Hypothalamus (tissue), 51 donors: ENCODE measurements at places on chromosomes 3 and 15.

GRCh38 chr3:197901626-197902025 is 48.4 kb upstream of the RPL35A start:
- no peak for DNase-seq

DNA sequence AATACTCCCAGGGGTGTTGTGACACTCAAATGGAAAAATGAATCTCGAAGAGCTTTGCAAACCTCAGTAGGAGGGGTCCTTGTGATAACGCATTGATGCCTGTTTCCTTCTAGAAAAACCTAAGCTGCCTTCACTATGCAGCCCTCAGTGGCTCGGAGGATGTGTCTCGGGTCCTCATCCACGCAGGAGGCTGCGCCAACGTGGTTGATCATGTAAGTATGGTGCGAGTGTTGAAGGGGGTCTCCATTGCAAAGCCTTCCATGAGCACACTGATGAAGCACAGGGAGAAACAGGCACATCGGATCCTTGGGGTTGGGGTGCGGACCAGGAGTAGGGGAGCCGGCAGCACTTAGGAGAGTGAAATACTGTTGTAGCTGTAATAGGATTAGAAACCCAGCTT is 22.3 kb downstream of the ANKDD1A start:
- DNase-seq = no peak

DNA sequence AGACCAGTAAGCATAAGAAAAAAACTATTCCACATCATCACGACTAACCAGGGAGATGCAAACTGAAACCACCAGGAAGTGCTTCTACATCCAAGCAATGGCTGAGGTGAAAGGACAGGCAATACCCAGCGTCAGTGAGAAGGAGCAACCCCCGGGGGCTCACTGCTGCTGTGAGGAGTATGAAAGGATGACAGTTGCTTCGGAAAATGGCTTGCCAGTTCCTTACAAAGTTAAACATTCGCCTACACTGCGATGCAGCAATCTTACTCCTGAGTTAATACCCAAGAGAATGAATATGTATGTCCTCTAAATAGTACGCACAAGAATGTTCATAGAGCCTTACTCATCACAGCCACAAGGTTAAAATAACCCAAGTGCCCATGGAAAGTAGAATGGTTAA is 13.3 kb upstream of the PLXNA1 start:
- DNase-seq = no peak

GRCh38 chr3:24396338-24396737 is 98.3 kb downstream of the THRB start:
- no peak for DNase-seq

DNA sequence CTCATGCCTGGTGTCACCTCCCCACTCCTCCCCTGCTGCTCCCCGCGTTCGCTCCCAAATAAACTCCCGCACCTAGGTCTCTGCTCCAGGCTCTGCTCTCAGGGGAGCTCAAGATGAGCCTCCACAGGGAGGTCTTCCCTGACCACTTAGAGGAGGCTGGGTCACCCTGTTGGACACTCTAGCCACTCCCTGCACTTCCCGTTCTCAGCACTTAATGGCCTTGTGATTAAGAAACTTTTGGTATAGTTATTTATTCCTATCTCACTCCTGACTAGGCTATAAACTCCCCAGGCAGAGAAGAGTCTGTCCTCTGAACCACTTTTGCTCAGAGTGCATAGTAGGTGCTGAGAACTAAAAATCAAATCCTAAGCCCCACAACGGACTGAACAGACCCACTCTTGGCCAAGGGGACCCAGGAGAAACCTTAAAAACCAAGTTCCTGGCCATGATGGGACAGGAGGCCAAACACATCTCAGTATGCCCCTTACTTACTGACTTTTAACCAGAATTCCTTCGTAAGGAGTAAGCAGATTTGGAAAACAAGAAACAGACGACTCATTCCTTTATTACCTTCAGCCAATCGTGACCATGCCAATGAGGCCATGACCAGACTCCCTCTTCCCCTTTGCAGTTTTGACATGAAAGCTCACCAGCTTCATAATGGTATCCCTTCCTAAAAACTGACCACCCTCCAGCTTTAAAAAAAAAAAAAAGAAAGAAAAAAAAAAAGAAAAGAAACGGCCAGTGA is 69.0 kb upstream of the HRH1 start:
- DNase-seq = no peak

GRCh38 chr3:190537146-190537545 is 23.3 kb downstream of the IL1RAP start:
- DNase-seq = no peak

DNA sequence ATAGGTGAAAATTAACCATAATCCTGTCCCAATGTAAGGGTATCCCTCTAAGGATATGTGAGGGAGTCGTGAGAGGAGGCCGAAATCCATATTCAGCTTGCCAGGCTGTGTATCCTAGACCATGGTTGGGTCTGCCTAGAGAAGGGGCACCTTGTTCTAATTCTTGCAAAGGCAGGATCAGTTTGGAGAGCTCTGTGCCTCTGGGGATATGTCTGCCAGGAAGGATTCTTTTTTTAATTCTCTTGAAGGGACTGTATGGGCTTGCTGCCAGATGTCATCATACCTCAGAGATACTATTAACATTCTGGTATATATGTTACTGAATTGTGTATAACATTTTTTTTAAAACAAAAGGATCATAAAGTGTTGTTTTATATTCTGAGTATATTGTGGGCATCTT is 2.4 kb downstream of the ATP1B3 start:
- DNase-seq = no peak

DNA sequence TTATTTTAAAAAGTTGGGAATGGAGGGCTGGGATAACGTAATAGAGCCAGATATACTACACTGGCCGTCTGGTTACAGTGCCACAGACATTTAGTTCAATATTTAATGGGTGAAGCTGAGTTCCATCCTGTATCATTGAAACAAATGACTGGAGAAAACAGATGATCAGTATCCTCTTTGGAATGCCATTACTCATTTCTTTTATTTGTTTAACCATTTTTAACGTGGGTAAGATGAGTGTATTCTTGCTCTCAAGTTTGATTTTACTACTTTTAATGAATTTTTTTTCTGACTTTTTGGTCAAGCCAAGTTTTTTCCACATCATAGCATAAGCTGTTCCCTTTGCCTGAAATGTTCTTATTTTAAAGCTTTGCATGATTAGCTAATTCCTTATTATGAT is 53.9 kb upstream of the GRM7 start:
- DNase-seq = no peak

- DNase-seq = no peak
These were observed 177.6 kb downstream of the STAC start for GRCh38 chr3:36557708-36558421.

GRCh38 chr3:116939550-116939949 is 230.0 kb downstream of the TUSC7 start:
- DNase-seq = no peak

GRCh38 chr3:119976214-119976613 is 118.0 kb downstream of the GSK3B start:
- no peak for DNase-seq

GRCh38 chr3:9745521-9745920 is 4.2 kb upstream of the OGG1 start:
- DNase-seq = no peak
